Epithelial cell of proximal tubule (primary cell): ENCODE measurements at places on chromosomes 3 and 15. TPM values are rescaled to one million over a fixed set of nuclear protein-coding genes. Genes with fewer than 3 reads are reported as not detected.

CORO2B gene
- total RNA-seq: 13.5 and 18.3 TPM in 2 replicates

SHC4 gene
- total RNA-seq: 2.2 and 9.3 TPM in 2 replicates

- no peak for DNase-seq
Measured at GRCh38 chr15:59176653-59177316, 29.9 kb upstream of the LDHAL6B start.

DNA sequence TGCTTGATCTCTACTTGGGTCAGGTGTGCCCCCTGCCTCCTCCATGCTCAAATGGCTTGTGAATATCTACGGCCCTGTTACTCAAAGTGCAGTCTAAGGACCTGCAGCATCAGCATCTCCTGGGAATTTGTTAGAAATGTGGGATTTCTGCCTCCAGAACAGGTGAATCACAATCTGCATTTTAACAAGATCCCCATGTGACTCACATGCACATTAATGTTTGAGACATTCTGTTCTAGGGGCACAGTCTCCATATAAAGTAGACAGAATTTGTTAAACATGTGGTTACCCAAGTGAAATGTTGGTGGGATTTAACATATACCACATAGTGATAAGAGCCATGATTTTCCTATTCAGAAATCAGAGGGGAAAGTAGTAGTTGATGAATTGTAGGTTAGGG lies 256.2 kb downstream of the NR1D2 start:
- DNase-seq: no peak

DNA sequence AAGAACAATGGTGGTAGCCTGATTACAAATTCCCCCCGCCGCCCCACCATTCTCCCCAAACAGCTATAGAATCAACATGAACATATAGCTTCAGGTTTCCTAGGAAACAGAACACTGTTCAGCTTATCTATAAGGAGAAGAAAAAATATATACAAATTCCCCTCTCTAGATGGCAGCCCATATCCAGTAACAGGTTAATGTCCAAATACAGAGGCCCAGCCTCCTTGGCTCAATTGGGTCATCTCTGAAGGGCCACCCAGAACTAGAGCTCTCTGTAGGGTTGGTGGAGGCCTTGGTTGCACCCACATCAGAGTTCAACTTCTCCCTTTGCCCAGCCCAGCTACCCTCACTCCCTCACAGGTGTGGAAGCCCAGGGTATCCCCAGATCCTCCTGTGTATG lies 91.5 kb upstream of the ADAMTS17 start:
- no peak for DNase-seq

DNA sequence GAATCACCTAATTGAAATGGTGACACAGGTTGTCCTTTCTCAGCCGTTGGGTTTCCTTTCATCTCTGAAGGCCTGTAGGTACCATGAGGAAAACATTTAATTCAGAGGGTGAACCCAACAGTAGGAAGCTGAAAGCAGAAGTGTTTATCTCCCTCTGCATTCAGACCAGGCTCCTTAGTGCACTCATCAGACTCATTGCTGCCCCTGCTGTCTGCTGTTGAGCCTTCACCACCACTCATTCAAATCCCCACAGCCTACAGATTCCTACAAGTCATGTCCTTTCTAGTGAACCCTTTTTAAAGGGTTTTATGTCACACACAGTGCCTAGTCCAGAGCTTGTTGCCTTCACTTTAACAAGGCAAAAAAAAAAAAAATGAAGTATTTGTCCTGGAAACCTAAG lies 13.4 kb downstream of the WDR48 start:
- no peak for DNase-seq

DNA sequence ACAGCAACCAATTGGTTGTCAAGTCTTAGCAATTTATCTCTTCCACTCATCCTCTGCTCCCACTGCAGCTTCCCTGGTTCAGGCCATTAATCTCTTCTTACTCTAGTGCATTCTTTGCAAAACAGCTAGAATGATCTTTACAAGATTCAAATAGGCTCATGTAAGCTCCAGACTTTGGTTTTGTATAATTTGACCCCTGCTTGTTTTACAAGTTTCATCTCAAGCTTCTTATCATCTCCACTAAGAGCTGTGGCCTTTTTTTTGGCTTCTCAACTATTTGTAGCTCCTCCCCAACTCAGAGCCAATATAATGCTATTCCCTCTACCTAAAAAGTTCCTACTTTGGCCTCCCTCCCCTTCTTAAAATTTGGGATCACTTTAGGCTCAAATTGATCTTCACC lies 121.8 kb downstream of the GOLIM4 start:
- no peak for DNase-seq
